ENCODE measurements at places on chromosomes 3 and 15.

GRCh38 chr15:63891768-63892133 is 58.0 kb upstream of the HERC1 start:
- DNase-seq, result no peak

DNA sequence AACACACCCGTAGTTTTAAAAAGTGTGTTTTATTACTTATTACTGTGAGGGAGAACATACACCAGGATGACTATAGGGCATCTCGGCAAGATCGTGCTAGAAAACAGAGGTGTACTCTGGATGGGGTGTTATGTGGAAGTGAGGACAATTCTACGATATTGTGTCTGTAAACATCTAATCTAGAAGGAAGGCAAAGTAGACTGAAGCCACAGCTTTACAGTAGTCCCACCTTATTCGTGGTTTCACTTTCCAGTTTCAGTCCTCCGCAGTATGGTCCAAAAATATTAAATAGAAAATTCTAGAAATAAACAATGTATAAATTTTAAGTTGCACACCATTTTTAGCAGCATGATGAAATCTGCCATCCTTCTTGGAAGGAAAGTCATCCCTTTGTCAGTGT is 277.9 kb downstream of the UNC13C start:
- no peak for DNase-seq

- no peak for DNase-seq
Measured at GRCh38 chr3:2714834-2715233, 395.3 kb downstream of the IL5RA start.

DNA sequence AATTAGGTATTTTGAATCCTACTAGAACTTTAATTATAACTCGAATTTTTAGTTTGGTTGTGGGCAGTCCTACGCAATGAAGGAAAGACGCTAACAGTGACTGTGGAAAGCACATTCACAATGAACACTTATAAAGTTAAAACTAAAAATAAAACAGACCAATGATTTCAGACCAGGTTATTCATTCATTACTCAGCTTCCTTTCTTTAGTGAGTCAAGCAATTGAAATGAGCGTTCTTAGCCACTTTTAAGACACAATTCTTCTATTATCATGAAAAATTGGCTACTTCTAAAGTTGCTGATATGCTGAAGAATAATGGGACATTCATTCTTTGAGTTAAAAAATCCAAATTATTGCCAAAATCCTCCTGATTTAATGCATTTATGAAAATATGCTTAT is 66.0 kb upstream of the CMSS1 start:
- DNase-seq, result peak; percentile 58

DNA sequence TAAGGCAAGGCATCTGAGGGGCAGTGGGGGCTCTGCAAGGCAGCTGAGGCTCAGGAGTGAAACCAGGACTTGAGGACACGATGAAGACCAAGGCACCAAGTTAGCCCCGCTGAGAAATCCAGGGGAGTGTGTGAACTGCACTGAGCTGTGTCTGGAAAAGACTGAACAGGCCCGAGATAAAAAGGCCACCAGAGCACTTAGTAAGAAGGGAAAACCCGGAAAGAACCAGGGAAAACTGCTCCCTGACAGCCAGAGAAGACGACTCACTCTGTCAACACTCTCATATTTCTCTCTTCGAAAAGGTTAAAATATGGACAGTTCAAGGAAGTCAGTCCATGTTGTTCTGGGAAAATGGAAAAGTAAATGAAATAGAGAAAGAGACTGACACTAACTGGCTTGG is 109.0 kb downstream of the SEC22A start:
- DNase-seq, result no peak

Data from BJ (cell line).